ENCODE measurements at places on chromosomes 4 and X.

DNA sequence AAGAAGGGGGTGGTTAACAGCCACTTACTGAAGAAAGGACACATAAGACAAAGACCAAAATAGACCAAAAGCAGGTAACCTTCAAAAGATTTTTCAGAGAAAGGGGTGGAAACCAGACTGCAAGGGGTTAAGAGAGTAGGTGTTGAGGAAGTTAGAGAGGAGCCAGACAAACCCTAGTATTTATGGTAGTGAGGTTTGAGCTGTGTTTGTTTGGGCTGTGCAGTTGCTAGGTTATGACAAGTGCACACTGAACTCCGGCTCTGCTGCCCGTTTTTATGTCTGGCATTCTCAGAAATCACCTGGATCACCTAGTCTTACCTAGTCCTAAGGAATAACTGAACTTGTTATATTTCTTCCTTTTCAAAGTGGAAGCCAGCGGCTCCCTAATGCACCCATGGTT lies 22.9 kb upstream of the G3BP2 start:
- no peak for DNase-seq

GRCh38 chrX:155998116-155998515 lies 620 bp downstream of the IL9R start:
- DNase-seq = no peak

DNA sequence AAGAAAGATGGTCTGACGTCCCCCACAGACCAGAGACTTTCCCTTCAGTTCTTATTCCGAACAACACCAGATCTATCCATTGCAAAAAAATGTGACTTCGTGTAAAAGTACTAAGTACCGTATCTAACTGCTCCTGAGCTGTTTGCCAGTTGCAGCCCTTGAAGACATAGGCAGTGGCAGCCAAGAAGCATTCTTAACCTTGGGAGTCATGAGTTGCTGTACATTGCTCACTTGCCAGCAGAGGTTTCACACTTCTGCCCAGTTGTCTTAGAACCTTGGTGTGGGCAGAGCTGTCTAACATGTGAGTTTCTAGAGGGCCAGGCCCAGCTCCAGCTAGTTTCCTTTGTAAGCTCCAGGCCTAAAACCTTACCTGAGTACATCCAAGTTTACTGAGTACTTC lies 10.5 kb upstream of the CHRDL1 start:
- DNase-seq = no peak

- no peak for DNase-seq
Measured at GRCh38 chr4:149708513-149709130, 107.0 kb downstream of the IQCM start.

GRCh38 chrX:123201720-123202119 lies 17.6 kb downstream of the GRIA3 start:
- no peak for DNase-seq

GRCh38 chr4:41856797-41857196 lies 78.4 kb upstream of the TMEM33 start:
- DNase-seq = no peak

DNA sequence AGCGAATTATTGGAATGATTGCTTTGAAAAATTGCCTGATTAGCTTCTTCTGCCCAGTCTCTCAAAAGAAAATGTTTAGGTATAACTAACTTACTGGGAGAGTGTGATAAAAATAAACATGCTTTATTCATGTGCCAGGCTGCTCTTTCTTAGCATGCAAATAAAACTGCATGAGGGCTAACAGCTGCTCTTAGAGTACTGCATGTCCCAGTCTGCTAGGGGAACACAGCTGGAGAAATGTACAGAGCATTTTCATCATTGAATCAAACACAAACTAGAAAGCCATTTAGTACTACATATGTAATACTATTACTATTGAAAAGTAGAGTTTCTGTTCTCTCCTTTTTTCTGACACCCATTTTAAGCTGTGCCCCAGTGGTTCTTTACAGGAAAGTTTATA lies 726.0 kb downstream of the GRID2 start:
- no peak for DNase-seq

DNA sequence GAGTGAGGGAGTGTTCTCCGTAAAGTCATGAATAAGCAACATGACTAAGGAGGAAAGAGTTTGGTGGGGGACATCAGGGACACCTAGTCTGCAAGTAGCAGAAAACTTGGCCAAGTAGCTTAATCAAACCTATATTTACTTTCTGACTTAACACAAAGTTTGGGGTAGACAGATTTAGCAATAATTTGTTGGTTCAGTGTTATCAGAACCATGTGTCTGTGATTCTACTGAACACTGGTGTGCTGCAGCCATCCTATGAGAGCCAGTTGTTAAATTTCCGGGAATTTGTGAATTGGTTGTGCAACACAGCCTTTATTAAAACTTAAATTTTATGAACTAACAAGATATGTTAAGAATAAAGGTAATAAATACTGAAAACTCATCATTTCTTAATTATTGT lies 469.3 kb downstream of the C4orf33 start:
- no peak for DNase-seq

GRCh38 chrX:25519258-25519657 lies 503.5 kb upstream of the ARX start:
- DNase-seq = no peak

DNA sequence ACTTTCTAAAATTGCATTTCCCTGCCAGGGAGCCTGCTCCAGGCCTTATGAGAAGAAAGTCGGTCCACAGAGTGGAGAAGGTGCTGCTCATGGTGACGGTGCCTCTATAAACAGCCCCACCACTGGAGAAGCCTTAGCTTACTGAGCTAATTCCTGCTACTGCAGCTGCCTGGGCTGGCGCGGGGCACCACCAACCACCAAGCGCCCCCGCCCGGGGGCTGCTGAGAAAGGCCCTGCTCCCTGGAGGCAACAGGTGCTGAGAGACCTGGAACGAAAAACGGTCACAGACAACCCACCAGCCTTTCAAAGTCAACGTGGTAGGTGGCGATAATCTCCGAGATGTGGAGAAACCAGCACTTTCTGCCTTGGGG lies 2.9 kb downstream of the HCFC1 start:
- DNase-seq = no peak

DNA sequence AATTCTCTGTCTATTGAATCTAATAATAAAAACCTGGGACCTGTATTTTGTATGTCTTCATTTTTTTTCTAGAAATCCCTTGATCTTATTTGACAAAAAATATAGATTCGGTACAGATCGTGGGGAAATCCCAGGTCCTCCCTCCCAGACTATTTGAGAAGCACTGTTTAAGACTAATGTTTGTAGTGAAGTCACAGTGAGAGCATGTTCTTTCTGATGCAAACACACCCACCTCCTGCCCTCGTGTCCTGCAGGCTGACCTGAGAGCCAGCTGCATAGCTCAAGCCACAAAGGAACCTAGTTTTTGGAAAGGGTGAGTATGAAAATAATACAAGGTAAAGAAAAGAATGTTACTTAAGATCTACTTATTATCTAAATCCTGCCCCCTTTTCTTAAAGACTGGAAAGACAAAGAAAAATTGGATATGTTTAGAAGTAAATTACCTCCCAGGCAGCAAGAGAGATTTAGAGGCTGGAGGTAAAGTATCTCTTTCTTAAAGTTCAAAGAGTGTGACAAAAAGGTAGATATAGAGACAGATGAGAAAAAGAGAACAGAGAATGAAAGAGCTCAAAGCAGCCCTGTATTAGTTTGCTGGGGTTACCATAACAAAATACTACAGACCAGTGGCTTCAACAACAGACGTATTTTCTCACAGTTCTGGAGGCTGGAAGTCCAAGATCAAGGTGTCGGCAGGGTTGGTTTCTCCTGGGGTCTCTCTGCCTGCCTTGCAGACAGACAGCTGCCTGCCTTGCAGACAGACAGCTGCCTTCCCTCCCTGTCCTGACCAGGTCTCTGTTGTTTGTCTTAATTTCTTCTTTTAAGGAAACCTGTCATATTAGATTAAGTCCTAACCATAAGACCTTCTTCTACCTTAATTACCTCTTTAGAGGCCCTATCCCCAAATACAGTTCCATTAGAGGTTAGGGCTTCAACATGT lies 20.4 kb upstream of the DCTD start:
- no peak for DNase-seq

DNA sequence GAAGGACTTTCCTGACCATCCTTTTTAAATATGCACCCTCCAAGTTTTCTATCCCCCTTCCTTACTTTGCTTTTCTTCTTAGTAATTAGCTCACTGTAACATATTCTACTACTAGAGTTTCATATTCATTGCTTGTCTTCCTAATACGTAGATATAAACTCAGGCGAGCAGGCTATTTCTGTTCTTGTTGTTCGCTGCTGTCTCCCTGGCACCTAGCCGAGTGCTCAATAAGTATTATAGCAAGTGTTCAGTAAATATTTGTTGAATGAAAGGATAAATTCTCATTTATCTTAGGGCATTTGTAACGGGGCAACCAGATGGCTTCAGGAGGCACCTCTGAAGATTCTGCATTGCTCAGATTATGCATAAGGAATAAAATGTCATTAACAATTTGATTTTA lies 6.8 kb upstream of the RHOH start:
- DNase-seq = no peak

DNA sequence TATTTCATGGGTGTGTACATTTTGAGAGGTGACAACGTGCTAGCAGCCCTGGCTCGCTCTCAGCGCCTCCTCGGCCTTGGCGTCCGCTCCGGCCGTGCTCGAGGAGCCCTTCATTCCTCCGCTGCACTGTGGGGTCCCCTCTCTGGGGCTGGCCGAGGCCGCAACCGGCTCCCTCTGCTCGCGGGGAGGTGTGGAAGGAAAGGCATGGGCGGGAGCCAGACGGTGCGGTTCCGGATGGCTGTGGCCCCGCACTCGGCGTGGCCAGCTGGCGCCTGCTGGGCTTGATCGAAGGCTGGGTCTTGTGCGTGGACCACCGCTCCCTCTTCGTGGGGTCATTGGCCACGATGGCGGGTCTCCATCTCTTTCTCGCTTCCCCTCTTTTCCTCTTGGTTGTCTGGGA lies 17.2 kb upstream of the SFRP2 start:
- DNase-seq = no peak

GRCh38 chrX:153538424-153538823 lies 21.0 kb downstream of the ATP2B3 start:
- no peak for DNase-seq

DNA sequence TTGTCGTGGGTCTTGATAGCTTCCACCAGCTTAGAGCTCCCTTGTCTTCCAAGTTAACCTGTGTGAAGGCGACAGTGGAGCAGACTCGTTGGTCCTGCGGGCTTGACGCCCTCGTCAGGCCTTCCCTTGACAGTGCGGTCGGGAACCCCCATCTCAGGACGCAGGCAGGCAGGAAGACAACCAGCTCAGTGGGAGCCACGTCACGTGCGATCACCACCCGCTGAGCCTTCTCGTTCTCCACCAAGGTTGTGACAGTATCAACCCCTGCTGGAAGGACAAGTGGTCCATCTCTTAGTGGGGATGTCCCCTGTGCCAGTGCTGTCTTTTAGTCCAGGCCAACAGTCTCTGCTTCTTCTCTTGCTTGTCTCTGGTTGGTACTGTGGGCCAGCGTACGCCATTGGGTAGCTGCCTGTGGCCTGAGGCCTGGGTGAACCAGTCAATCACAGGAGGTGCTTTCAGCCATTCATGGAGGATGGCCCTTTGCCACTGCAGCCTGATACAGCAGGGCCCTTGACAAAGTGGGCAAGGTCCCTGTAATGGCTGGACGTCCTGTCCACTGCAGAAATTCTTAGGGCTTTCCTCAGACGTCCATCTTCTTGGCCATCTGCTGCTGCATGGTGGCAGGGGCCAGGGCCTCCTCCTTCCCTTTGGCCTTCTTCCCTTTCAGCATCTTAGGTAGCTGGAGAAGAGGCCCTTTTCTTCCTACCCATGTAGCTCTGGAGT lies 31.4 kb downstream of the RGS12 start:
- no peak for DNase-seq

GRCh38 chr4:47839259-47839658 lies 1.4 kb upstream of the CORIN start:
- DNase-seq = no peak

DNA sequence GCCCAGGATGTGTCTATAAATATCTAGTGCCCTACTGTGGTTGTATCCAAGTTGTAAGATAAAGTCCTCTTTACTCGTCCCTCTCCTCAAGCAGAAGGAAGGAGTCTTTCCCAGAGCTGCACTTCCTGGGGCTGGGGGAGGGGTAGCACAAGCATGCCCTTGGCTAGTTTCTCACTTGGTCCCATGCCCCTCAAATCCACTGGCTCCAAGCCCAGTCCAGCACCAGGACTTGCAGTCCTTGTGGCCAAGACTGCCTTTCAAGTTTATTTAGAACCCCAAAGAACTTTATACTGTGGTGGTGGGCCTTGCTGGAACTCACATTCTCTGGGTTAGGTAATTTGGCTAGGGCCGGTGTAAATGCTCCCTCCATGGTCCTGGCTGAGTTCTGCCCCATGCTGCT lies 43.2 kb upstream of the SLC10A4 start:
- no peak for DNase-seq

- DNase-seq = no peak
Measured at GRCh38 chr4:119020158-119020557, 115.5 kb upstream of the MYOZ2 start.

DNA sequence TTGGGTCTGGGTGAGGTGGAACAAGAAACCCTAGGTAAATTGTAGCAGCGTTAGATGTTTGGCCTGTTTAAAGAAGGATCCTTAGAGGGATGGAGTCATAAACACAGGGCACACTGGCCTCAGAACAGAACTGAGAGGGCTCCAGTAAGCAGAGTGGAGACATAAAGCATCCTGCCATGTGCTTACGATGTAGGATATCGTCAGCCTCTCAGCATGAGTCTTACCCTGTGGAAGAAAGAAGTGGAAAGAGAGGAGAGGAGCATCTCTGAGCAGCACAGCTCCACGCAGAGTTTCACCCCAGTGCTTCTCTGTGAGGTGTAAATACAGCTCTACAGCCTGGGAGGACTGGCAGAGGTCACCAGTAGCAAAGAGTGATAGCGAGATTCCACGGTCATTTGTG lies 27.8 kb upstream of the SORBS2 start:
- DNase-seq = no peak

DNA sequence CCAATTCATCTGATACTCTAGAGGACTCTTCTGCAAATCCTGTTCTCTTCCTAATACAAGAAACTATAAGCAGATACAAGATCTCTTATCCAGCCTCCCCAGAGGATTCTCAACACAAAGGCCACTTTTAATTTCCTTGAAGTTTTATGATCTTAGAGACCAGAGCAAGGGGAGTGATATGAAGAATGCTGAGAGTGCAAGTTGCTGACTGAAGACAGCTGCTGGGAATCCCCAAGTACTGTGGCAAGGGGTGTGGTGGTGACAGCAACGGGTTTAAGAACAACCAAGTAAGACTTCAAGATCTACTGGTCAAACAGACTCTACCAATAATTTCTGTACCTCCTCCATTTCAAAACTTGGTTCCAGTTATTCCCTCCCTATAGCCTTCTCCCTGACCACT lies 7.0 kb downstream of the AMMECR1 start:
- DNase-seq = no peak
